ENCODE measurements at places on chromosomes 4 and X. TPM values are rescaled to one million over a fixed set of nuclear protein-coding genes. Genes with fewer than 3 reads are reported as not detected.

RTL9 gene
- 0.11 TPM for total RNA-seq

HTR2C gene
- total RNA-seq, result under 0.01 TPM

OSTC gene
- 139 TPM for total RNA-seq

PABPC4L gene
- 1.8 TPM for total RNA-seq

ADGRG2 gene
- 0.26 TPM for total RNA-seq

PRDM8 gene
- total RNA-seq, result 6.6 TPM

CABS1 gene
- total RNA-seq, result not detected

VCX3B gene
- not detected for total RNA-seq

CXXC4 gene
- total RNA-seq, result 0.17 TPM

NBDY gene
- total RNA-seq, result 12.5 TPM

TIMP1 gene
- 175 TPM for total RNA-seq

GIMD1 gene
- not detected for total RNA-seq

KDM6A gene
- total RNA-seq, result 46.8 TPM

LEF1 gene
- 1.7 TPM for total RNA-seq

SYTL5 gene
- total RNA-seq, result not detected

MAGEC3 gene
- not detected for total RNA-seq

XAGE1B gene
- not detected for total RNA-seq

CEP44 gene
- 12.2 TPM for total RNA-seq

CCDC149 gene
- total RNA-seq, result 4.8 TPM

APBB2 gene
- 94.2 TPM for total RNA-seq

RTL3 gene
- not detected for total RNA-seq
